ENCODE measurements at places on chromosomes 6 and 20.

DNA sequence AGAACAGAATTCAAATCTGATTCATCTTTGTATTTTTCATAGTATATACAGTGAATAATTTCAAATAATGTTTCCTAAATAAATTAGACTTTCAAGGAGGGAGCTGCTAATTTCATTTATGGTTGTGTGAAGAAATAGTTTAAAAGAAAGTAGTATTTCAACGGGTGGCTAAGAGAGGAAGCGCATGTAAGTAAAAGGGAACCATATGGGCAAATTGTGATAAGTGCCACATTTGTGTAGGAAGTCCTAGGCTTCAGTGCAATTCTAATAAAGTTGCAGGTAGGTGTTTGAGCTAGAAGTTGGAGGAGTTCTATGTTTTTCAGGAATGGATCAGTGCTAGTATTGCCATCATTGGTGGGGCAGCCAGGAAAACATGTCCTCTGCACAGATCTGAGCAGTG is 178.8 kb upstream of the PRDM1 start:
- peak; percentile 41 for DNase-seq

GRCh38 chr6:112343977-112344376 is 3.2 kb upstream of the RFPL4B start:
- no peak for DNase-seq

- no peak for DNase-seq
Observed at GRCh38 chr6:84976526-84977362, 212.3 kb upstream of the TBX18 start.

DNA sequence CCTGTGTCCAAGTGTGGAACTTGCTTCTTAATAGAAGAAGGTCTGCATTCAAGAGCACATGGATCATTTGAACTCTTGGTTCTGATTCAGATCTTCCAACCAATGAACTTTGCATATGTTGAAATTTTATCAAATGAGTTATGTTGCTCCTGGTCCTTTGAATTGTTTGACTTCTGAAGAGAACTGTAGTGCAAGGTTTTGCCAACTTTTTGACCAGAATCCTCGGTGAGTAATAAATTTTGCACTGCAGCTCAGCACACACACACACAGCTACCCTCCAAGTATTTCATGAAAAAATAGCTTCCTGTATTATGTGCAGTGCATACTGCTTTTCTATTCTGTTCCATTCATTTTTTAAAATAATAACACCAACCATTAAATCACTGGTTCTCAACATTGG is 67.5 kb downstream of the BFSP1 start:
- no peak for DNase-seq

GRCh38 chr6:31655349-31656237 is at the start of gene APOM:
TSS of gene APOM (plus strand) at chr6:31655894. CDS start at chr6:31655967, 73 bp downstream.
- DNase-seq: no peak

GRCh38 chr6:3654898-3655297 is 96.6 kb downstream of the PXDC1 start:
- no peak for DNase-seq

DNA sequence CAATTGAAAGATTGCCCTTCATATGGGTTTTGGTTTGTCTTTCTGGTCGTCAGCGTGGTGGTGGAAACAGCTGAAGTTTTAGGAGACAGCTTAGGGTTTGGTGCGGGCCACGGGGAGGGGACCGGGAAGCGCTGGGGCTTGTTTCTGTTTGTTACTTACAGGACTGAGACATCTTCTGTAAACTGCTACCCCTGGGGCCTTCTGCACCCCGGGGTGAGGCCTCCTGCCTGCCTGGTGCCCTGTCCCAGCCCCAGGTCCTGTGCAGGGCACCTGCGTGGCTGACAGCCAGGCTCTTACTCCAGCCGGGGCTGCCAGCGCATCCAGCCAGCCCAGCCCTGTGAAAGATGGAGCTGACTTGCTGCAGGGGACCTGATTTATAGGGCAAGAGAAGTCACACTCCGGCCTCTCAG is 22.8 kb downstream of the NPEPL1 start:
- DNase-seq: no peak
